ENCODE measurements at places on chromosomes 1 and 21.

- DNase-seq, result no peak
Observed at GRCh38 chr1:158353303-158354075, at the start of gene CD1E. CD1E (plus strand) TSS chr1:158353894; CDS start chr1:158353989, 95 bp downstream.

- DNase-seq, result no peak
Observed at GRCh38 chr1:22053861-22054770, 1.6 kb downstream of the CDC42 start.

DNA sequence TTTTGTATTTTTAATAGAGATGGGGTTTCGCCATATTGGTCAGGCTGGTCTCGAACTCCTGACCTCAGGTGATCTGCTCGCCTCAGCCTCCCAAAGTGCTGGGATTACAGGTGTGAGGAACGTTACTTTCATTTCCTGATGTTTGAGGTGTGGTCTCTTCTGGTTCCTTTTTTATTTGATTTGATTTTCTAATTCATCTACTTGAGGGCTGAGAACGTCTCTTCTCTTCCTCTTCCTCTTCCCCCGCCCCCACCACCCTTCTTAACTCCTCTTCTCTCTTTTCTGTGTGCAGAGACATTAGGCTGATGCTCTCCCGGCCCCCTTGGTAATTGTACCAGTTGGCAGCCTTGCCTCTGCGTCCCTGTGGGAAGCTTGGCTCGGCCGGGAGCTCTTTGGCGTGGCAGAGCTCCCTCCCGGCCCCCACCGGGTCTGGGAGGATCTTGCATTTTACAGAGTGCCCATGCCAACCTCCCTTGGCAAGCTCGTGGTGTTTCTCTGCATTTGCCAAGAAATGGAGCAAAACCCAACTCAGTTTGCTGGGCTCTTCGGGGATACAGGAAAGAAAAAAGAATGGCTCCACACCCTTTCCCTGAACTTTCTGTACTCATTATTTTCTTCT lies 19.9 kb downstream of the CRYAA start:
- no peak for DNase-seq

GRCh38 chr1:230868736-230869385 lies 540 bp upstream of the C1orf198 start:
- no peak for DNase-seq

- no peak for DNase-seq
Observed at GRCh38 chr1:21814241-21814918, 2.3 kb downstream of the LDLRAD2 start.

GRCh38 chr21:43812139-43812821 lies 22.9 kb downstream of the RRP1 start:
- no peak for DNase-seq

- DNase-seq, result no peak
Observed at GRCh38 chr1:54774820-54775498, 10.6 kb upstream of the PARS2 start.

GRCh38 chr1:89706700-89707012 lies 73.7 kb downstream of the LRRC8C start:
- no peak for DNase-seq

GRCh38 chr21:45439901-45440461 lies 35.0 kb downstream of the COL18A1 start:
- no peak for DNase-seq

DNA sequence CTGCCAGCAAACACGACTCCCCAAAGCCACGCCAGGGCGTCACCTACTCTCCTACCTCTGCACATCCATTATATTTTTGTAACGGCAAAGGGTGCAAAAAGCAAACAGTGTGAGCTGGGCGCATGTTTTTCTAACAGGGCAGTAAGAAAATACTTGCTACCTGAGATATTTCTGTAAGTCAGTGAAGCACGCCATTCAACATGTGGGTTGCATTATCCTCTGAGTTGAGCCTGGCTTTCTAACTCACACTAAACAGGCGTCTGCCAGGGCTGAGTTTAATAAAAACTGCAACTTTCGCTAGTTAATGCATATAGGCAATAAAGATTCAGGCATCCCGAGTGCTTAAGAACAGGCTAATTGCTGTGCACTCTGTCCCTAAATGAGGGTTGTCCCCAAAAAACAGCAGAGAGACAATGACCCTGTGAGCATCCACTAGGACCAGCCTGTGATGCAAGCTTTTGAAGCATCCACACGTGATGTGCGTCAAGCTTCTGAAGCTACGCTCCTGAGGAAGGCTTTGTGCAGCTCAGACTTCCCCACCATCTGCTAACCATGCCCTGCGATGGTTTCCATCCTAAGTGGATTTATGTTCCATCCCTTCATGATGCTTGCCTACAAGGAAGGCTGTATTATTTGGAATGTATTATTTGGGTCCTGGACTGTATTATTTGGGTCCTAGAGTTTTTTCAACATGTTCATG lies 70.0 kb upstream of the SIM2 start:
- DNase-seq, result no peak

DNA sequence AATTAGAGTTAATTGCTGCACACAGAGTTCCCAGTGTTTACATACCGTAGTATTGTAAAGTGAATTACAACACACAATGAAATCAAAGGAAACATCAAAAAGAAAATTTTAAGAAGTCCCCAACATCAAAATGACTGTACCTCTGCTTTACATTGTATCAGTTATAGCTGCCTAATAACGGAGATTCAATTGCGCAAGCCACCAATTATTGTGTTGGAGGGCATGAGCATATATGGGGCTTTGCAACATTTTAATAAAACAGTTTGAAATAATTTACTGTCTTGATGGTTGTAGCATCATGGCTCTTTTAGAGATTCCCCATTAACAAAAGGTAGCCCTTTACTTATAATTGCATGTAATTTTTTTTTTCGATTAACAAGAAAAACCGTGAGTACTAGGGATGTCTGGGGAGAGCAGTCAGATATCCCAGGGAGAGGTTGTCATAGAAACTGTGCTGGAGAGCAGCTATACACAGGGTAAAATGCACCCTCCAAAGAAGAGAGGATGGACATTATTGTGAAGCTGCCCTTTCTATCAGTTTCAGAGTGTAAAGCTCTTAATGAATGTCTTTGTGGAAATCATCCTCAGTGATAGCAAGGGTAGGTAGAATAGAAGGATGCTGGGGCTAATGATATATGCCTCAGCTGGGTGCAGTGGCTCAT lies 55.9 kb upstream of the BTG3 start:
- no peak for DNase-seq

Measured in SW 1271 (cell line).